ENCODE measurements at places on chromosomes 5 and 9. TPM values are rescaled to one million over a fixed set of nuclear protein-coding genes. Genes with fewer than 3 reads are reported as not detected.

TRPM3 gene
- polyA plus RNA-seq, result 0.07 TPM

DNA sequence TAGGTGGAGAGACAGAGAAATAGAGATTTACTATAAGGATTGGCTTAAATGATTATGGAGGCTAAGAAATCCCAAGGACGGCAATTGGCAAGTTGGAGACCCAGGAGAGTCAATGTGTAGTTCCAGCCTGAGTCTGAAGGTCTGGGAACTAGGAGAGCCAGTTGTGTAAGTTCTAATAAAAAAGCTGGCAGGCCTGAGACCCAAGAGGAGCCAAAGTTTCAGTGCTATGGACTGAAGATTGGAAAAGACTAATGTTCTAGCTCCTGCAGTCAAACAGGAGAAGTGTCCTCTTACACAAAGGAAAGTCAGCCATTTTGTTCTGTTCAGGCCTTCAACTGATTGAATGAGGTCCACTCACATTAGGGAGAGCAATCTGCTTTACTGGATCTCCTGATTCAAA, 50.0 kb downstream of the NMUR2 start:
- no peak for DNase-seq

- no peak for DNase-seq
These were observed 35.0 kb upstream of the PCSK5 start for GRCh38 chr9:75855509-75855908.

- DNase-seq, result no peak
These were observed 66.3 kb downstream of the RCL1 start for GRCh38 chr9:4859035-4859434.

DNA sequence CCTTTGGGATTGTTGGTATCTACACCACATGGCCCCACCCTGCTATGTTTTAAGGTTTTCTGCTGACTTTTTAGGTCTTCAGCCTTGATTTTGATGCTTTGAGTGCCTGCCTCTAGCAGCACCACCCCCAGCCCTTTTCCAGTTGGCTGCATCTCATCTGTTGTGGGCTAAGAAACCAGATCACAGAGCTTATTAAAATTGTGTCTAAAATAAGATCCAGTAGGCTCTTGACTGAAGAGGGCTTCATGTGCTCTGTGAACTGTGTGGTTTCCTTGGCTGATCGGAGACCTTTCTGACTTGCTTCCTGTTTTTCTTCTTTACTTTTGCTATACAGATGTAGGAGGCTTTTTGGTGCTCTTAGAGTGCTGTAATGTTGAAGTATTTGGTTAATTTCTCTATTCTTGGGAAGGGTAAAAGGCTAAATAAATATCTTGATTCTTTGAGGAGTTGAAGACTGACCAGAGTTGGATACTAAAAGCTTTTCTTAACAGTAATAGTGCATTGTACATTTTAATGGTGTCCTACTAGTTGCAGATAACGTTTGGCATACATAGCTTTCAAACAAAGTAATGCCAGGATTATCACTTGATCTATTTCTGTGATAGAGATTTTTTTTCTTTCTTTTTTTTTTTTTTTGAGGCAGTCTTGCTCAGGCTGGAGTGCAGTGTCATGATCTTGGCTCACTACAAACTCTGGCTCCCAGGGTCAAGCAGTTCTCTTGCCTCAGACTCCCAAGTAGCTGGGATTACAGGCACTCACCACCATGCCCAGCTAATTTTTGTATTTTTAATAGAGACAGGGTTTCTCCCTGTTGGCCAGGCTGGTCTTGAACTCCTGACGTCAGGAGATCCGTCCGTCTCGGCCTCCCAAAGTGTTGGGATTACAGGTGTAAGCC, 4.5 kb downstream of the UBE2D2 start:
- DNase-seq, result no peak

DNA sequence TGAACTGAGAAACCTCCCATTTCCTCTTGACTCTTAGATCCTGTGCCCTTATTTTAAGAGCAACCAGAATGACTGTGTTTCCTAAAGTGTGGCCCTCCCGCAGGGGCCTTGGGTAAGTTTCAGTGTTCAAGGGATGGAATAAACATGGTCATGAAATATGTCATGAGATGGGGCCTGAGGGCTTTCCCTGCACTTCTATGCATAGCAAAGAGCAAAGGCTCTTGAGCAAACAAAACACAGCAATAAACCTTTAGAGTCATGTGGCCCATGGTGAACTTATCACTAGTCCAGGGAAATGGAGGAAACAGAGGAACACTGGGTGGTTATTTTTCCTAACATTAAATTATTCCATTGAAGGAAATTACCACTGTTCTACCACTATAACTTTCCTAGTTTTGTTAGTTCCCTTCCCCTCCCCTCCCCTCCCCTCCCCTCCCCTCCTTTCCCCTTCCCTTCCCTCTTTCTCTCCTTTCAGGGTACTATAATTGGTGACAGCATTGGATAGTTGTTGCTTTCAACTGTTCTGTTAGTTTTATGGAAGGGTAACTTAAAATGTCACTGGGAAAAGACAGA, 72.4 kb downstream of the CTSL start:
- no peak for DNase-seq

Data from liver (tissue), 10 donors.